ENCODE measurements at places on chromosomes 7 and 10.

- DNase-seq, result no peak
These were observed 250.5 kb downstream of the RAB11FIP2 start for GRCh38 chr10:117796130-117796745.

- no peak for DNase-seq
These were observed 39.3 kb downstream of the WASL start for GRCh38 chr7:123709525-123709924.

DNA sequence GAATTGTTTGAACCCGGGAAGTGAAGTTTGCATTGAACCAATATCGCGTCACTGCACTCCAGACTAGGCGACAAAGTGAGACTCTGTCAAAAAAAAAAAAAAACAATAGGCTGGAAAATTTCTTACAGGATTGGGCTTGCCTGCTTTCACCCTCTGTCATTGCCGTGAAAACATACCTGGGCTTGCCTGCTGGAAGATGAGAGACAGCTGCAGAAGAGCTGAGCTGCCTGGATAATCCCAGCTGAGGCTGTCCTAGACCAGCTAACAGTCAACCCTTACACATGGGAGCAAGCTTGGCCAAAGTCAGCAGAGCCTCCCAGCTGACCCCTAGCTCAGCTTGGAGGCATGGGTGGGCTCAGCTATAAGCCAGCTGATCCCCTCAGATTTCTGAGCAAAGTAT, 306.2 kb downstream of the CCSER2 start:
- DNase-seq, result no peak

GRCh38 chr10:24568042-24568441, 155.6 kb downstream of the ARHGAP21 start:
- DNase-seq, result no peak

DNA sequence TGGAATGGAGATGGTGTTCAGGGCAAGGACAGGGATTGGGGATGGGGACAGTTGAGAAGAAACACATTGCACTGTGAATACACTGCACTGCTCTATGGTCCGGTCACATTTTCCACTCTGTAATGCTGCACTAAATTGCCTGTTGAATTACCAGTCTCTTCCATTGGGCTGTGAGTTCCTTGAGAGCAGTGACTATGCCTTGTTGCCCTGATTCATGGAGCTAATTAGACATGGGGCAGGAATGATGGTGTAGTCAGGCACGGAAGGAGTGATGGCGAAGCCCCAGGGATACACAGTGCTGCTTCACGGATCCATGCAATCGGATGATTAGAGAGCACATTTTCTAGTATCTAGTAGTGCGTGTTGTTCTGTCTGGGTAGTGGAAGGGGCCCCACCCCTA, 25.4 kb upstream of the GPAM start:
- DNase-seq, result no peak

GRCh38 chr10:118007773-118008172, 39.0 kb downstream of the RAB11FIP2 start:
- no peak for DNase-seq

- DNase-seq, result no peak
These were observed 40.2 kb upstream of the TNS3 start for GRCh38 chr7:47621979-47622561.

DNA sequence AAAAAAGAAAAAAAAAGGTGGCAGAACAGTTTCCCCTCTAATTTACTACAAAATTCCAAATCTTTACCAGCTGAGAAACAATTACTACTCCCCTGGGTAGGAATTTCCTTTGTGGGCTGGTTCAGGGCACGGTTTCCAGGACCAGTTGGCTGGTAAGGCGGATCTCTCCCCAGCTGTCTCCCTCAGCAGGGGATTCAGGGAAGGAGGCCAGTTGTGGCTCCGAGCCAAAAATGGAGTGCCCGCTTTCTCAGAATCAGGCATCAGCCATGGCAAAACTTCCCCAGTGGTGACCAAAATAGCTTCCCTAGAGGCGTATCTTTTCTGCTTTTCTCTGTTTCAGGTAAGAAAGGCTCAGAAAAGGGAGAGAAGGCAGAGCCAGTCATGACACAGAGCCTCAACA, 91.2 kb downstream of the ZNF22 start:
- no peak for DNase-seq

- DNase-seq, result no peak
These were observed 76.8 kb upstream of the FRMD4A start for GRCh38 chr10:14407567-14407966.

GRCh38 chr10:87590705-87591588, 68.7 kb upstream of the PAPSS2 start:
- DNase-seq, result no peak
